ENCODE measurements at places on chromosomes 1 and 21.

DNA sequence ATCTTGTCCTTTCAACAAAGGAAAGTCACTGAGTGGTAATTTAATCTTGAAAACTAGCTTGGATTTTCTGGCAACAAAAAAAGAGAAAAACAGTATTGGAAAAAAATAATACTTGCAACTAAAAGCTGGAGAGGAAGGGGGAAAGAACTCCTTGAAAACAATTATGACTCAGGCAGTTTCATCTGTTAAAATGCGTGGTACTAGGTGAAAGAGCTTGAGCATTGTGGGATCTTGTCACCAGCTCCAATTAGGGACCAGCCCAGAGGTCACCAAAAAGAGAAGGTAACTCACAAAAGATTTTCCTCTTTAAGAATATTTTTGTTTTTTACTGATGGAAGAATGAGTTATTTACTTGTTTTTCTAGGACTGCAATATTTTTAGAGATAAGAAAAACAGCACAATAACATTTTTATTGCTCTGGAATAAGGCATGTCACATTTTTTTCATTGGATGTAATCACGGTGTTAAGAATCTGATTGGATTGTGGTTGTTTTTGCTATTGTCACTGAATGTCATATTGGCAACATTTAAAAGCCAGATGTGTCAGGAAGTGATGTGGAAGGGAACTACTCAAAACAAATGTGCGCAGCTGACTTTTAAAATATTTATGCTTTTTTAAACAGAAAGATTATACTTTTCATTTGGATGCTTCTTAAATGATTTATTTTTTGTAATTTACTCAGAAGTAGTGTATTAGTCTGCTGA is 78.5 kb upstream of the ADAMTS5 start:
- no peak for DNase-seq

GRCh38 chr1:41803656-41804055 is 115.1 kb downstream of the HIVEP3 start:
- DNase-seq = no peak

GRCh38 chr21:45550522-45551210 is 8.4 kb upstream of the SLC19A1 start:
- no peak for DNase-seq

GRCh38 chr1:16420424-16421118 is 16.7 kb downstream of the SPATA21 start:
- no peak for DNase-seq

DNA sequence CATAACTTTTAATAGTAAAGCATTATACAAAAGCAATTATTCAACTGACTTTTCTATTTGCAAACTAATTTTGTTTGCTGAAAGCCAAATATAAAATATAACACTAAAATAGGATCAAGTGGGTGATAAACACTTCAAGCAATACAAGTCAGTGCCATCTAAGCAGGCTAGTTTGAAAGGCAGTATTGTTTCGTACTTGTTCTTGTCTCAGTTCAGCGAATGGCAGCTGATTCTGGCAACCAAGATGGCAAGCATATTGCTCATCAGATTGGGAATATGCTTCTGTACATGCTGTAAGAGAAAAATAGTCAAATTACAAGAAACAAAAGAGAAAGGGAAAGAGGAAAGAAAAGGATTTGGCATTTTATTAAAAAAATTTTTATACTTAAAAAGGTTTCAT is 7.5 kb downstream of the TMEM59 start:
- DNase-seq = no peak

DNA sequence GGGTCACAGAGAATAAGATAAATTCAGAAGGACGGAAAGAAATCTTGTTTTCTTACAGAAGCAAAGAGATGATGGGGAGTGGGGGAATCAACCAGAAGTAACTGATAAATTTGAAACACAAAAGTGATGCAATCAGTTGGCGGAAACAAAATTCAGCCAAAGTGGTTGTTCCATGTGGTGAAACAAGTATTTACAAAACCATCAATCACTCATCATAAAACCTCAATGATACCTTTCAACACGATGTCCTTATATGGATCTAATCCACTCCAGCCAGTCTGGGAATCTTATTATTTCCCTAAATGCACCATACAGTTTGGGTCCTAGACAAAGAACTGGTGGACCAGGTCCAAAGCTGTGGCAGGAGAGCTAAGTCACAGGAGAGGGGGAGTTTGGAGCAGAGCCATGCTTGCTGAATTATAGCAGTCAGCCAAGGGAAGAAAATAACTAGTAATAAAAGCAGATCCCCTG is 303.8 kb upstream of the LRRC7 start:
- DNase-seq = peak; percentile 12

GRCh38 chr1:184056921-184057555 is 5.5 kb downstream of the TSEN15 start:
- peak; percentile 82 for DNase-seq

GRCh38 chr1:228004856-228005462 is 1.8 kb upstream of the WNT3A start:
- no peak for DNase-seq

DNA sequence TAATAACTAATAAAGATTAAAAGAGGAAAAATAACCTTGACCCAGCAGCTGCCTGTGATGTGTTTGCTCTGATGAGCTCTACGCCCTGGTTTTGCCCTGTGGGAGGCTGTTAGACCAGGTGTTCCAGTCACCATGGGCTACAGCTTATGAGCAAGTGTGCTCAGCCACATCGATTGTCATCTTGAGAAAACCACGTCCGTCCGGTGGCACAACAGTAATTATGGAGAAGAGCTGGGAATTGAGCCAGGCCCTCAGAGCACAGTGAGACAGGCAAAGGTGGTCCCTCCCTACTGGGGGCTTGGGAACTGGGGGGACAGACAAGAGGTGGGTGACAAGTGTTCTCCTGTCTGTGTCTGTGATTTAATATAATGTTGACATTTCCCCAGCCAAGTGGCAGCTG is 420.5 kb downstream of the MATN1 start:
- DNase-seq = no peak

- DNase-seq = no peak
Observed at GRCh38 chr1:165276314-165276713, 80.2 kb downstream of the LMX1A start.

All from kidney glomerular epithelial cell (primary cell).